ENCODE measurements at places on chromosomes 2 and 18.

DNA sequence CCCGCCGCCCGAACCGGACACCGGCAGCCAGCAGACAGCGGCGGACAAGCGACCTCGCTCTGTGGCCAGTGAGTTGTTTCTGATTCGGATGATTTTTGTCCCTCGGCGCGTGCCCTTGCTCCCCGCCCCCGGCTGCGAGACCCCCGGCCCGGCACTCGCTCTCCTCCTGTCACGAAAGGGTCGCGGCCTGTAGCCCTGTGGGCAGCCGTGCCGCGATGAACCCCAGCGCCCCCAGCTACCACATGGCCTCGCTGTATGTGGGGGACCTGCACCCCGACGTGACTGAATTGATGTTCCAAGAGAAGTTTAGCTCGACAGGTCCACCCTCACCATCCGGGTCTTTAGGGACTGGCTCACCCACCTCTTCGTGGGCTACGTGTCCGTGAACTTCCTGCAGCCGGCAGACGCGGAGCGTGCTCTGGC, 1257.5 kb upstream of the ACVR2A start:
- no peak for DNase-seq

DNA sequence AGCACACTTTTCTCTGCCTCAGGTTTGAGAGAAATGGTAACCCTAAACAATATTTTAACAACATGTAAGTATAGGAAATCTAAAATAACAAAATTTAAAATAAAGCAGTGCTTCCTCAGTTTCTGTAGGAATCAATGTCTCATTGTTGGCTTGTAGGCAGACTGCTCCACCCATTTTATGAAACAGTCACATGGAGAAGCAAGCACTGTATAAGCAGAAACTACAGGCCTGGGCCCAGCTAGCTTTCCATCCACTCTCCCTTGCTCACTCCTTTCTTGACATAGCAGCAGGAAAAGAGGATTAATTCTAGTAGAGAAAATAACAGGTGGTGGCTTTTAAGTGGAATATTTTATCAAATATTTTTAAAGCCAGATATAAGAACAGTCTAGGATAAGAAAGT, 97.2 kb downstream of the PLEKHM3 start:
- DNase-seq: no peak

DNA sequence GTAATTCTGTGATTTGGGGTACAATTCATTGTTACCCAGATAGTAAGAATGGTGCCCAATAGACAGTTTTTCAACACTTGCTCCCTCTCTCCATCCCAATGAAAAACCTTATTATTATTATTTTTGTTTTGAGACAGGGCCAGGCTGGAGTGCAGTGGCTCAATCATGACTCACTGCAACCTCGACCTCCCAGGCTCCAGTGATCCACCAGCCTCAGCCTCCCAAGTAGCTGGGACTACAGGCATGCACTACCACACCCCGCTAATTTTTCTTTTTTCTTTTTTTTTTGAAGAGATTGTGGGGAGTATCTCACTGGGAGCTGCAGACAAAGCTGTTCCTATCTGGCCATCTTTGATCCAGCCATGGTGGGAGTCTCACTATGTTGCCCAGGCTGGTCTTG, 7.2 kb downstream of the TGFA start:
- DNase-seq: no peak

- no peak for DNase-seq
Observed at GRCh38 chr2:229715895-229716507, 1.6 kb upstream of the DNER start.

DNA sequence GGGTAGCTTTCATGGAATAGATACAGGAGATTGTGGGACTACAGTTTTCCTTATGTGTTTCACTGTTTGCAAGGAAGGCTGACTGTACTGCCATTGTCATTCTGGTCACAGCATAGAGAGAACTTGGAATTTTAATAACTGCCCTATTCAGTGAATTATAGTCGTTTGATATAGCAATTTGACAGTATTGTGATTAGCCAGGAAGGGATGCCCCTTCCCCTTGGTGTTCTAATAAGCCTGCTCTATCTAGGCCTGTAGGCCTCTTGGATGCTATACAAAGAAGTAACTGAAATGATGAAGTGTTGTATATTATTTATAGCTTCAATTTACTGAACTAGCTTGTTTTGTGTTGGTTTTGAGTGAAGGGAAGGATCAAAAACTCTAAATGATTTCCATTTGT, 528.6 kb upstream of the CDH2 start:
- no peak for DNase-seq

- DNase-seq: no peak
Observed at GRCh38 chr2:107278672-107279071, 392.7 kb upstream of the ST6GAL2 start.

GRCh38 chr18:25314838-25315190, 37.2 kb downstream of the ZNF521 start:
- no peak for DNase-seq

DNA sequence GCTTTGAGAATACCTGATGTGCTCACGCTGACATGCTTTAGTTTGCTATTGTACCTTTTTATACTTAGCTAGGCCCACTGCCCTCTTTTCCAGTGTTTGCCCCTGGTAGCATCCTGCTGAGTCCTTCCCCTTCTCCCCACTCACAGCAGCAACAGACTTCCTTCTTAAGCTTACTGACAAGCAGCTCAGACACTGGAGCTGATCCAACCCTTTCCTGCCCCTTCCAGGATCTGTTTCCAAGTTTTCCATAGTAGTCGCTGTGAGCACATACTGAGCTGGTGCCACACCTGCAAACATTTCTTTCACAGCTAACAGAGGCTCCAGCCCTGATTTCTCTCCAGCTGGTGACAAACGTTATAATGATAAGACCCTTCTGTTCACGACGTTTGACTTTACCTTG, 991.4 kb upstream of the CELF4 start:
- no peak for DNase-seq

DNA sequence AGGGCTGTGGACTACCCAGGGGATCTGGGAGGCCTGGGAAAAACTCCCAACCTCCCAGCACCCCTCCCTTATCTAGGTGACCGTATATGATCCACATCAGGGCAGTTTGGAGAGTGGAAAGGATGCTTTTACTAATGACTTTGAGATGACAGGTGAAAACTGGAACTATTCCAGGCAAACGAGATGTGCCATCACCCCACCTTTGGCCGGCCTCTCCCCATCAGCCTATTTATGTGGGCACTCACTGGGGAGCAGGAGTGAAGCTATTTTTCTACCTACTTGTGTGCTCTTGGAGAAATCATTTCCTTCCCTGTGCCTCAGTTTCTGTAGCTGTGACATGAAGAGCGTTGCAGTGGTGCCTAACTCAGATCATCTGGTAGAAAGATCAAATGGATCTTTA, 107.2 kb downstream of the SMAD7 start:
- DNase-seq: no peak

DNA sequence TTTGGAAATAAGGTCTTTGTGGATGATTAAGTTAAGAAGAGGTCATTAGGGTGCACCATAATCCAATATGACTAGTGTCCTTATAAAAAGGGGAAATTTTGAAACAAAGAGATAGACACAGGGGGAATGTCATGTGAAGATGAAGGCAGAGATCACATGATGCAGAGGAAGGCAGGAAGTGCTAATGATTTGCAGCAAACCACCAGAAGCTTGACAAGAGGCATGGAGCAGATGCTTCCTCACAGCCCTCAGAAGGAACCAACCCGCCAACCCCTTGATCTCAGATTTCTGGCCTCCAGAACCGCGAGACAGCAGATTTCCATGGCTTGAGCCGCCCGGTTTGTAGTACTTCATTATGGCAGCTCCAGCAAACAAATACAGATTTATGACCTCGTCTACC, 17.4 kb upstream of the SMARCAL1 start:
- no peak for DNase-seq

- DNase-seq: no peak
Observed at GRCh38 chr2:108460345-108461037, 11.5 kb downstream of the GCC2 start.

GRCh38 chr2:131488306-131489205, 3.6 kb downstream of the MZT2A start:
- no peak for DNase-seq

DNA sequence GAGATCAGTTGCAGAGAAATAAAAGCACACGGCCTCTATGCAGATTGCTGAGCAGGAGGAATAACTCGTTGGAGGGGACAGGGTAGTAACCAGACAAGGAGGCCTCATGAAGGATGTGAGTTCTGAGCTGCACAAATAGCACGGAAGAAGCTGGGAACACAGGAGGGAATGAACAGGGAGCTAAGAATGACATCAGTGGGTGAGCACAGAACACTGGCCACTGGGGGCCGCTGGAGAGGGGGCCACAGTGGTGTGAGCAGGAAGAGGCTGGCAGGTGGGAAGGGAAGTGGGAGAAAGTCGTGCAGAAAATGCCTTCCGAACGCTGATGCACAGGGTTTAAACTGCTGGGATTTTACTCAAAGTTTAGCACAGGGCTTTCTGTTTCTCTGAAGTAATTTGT, 61.0 kb downstream of the ZAP70 start:
- DNase-seq: no peak

GRCh38 chr18:2908166-2908945, 61.5 kb downstream of the EMILIN2 start:
- no peak for DNase-seq

DNA sequence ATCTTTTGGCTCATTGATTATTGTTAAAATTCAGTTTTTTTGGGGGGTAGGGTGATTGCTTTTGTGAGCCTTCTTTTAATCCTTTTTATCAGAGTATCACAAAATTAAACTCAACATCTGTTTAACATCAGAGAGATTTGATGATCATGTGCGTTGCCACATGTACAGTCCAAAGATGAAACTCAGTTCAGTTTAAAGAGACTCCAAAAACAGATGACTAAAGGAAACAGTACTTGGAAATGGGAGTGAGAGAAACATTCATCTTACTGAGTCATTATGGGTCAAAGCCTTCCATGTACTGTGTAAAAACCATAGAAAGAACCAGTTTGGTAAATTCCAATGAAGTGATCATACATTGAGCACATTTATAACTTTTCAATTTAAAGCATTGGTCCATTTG, 53.0 kb downstream of the LYPD6 start:
- DNase-seq: no peak

DNA sequence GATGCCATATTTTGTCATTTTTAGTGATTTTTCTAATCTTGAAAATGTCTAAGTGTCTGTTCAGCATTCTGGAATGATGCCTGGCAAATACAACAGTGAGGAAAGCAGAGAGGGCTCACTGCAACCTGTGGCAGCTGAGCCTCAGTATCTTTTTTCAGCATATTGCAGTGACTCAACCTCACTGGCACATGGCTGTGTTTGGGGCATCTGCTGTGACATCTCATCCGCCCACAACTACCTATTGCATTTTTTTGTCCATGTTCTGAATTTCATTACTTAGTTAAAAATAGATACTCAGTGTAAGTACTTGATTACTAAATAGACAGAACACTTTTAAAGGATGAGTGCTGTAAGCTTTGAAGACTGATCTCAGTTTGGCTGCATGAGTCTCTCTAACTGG, 10.7 kb downstream of the BABAM2 start:
- no peak for DNase-seq

GRCh38 chr18:24831081-24831480, 370.6 kb downstream of the HRH4 start:
- DNase-seq: no peak

DNA sequence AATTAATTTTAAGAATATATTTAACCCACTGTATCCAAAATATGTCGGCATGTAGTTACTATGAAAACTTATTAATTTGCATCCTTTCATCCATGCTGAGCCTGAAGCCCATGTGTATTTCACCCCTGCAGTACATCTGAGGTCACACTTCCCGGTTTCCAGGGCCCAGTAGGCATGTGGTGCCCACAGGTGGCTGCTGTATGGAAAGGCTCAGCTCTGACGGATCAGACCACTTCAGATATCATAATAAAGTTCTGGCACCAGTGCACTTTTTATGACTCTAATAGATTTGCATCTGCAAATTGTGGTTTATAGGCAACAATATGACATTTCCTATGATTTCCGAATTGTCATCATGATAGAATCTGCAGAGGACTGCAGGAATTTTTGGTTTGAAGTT, 22.5 kb downstream of the SH3RF3 start:
- no peak for DNase-seq

- DNase-seq: no peak
Observed at GRCh38 chr2:181104512-181105115, 124.2 kb downstream of the UBE2E3 start.

DNA sequence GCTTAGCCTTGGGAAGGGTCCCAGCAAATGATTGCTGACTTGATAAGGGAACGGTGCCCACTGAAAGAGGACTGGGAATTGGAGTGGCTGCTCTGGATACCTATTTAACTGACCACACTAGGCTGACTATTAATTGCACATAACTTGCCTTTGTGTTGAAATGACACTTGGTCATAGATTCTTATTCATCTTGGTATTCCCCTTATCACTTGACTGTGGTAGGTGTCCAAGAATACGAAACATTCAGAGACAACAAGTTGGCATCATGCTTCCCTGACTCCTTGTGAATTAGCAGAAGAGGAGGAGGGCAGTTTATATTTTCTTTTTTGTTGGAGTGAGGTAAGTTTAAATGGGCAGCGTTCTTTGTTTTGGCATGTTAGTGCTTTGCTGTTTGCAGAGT, 13.4 kb downstream of the FMNL2 start:
- DNase-seq: no peak

DNA sequence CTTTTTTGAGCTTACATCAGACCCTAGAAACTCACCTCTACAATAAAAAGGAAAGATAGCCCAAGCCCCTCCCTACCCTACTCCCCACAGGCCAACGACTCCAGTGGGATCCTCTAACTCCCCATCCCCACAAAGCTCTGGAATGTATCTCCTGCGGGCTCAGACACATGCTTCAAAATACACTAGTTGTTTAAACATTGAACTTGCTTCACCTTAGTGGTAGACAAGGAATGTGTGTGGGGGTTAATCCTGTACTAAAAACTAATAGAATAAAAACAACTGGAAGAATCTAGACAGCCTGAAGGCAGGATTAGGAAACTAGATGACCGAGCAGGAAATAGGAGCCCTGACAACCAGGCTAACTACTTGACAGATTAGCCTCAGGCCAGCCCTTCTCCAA, 211.5 kb downstream of the SUCLG1 start:
- peak; percentile 18 for DNase-seq

DNA sequence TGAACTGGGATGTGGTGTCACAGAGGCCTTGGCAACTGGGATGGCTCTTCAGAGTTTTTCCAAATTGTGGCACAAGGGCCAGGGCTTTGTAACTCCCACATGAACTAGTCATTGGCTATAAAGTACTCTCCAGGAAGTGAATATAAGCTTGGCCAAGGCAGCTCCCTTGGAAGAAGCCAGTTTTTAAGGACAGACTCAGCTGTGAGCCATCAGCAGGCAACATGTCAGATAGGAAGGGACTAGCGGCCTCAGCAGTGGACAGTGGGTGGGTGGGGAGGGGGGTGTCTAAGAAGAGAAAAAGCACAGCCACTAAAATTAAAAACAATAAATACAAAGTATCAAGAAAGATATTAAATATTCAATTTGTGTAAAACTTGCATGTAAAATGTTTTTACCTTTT, 691.1 kb upstream of the PIK3C3 start:
- no peak for DNase-seq

Measured in NCI-H1048 (cell line).